CD4-positive, alpha-beta T cell treated with Interferon gamma for 1 hour (primary cell): ENCODE measurements at places on chromosomes 7 and 10.

DNA sequence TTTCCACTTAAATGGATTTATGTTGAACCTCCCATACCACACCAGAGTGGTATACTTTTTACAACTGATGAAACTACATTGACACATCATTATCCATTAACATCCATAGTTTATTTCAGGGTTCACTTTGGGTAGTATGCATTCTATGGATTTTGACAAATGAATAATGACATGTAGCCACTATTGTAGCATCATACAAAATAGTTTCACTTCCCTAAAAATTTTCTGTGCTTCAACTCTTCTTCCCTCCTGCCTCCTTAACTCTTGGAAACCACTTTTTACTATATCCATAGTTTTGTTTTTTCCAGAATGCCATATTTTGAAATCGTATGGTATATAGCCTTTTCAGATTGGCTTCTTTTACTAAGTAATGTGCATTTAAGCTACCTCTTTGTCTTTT is 199.5 kb upstream of the TMEM196 start:
- no peak for DNase-seq

DNA sequence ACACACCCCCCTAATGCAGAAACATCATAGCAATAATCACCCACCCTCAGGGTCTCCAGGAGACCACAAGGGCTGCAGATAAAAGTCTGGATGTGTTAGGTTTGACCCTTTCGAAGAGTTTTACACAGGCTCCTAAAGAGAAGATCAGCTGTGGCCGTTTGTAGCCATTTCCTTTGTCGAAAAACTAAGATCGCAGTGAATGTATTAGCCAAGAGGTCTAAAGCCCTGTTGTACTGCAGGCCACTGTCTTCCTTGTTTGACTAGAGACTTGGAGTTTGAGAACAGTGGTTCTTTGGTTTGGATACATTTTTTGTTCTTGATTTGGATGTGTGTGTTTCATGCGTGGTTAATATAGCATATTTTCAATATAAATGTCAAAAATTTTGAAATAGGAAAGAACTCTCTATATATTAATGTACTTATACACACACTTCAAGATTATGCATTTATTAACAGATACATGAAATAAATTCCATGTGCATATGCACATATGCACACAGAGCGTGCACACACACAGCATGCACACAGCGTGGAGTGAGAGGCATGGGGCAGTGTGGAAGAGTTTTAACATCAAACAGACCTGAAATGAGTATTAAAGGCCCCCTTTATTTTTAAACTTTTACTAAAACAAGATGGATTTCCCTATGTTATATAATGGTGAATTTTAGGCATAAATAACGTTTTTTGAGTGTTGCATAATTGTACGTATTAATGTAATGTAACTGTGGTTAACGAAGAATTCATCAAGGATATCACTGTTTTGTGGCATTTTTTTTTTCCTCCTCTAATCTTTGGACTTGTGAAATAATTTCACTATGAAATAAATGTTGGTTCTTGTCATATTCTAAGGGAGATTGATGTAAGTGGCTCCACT is 2.2 kb downstream of the IKZF1 start:
- no peak for DNase-seq

DNA sequence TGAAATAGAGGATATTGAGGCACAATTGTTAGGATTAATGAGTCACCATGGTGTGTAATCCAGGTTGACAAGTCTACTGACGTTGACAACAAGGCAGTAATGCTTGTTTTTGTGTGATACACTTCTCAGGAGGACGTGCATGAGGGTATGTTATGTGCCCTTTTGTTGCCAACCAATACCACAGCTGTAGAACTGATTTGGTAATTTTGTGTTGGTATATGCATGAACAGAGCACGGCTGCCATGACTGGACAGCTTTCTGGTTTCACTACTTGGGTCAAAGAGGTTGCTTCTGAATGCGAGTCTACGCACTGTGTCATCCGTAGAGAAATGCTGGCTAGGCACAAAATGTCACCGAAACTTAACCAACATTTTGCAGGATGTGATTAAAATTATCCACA is 32.9 kb downstream of the PHTF2 start:
- DNase-seq, result no peak

DNA sequence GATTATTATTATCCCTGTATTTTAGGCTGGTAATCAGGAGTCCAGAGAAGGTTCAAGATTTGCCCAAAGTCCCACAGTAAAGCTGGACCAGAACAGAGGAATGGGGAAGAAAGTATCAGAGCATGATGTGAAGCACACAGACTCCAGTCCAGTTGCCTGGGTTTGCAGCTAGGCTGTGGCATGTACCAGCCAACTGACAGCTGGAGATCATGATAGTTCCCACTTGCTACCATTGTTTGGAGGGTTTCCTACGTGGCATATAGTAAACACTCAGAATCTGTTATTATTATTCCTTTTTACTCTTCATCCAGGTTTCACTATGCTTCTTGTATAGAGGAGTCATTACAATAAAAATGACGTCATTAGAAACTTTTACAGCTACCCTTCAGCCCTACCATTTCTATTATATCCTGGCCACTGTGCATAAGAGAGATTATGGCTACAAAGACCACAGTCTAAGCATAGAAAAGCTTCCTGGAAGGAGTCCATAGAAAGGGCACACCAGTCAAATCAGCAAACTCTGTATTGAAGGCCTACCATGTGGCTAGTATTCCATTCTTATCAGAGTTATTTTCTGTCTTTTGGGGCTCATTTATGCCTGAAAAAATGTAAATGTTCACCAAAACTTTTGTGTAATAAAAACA is 66.6 kb downstream of the MTPN start:
- no peak for DNase-seq

DNA sequence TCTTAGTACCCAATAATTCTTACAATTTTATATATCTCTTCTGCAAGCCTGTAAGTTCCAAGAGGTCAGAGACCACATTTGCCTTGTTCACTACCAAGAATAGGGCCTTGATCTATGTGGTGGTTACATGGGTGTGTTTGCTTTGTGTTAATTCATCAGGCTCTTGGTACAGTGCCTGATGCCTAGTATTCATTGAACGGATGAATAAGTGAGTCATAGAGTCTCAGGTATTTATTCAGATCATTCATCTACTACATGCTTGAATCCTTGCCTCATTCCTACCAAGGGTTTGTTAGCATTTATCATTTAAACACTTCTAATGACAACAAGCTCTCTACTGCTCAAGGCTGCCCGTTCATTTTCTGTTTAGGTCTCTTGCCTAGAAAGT is 11.3 kb upstream of the SGPL1 start:
- no peak for DNase-seq

DNA sequence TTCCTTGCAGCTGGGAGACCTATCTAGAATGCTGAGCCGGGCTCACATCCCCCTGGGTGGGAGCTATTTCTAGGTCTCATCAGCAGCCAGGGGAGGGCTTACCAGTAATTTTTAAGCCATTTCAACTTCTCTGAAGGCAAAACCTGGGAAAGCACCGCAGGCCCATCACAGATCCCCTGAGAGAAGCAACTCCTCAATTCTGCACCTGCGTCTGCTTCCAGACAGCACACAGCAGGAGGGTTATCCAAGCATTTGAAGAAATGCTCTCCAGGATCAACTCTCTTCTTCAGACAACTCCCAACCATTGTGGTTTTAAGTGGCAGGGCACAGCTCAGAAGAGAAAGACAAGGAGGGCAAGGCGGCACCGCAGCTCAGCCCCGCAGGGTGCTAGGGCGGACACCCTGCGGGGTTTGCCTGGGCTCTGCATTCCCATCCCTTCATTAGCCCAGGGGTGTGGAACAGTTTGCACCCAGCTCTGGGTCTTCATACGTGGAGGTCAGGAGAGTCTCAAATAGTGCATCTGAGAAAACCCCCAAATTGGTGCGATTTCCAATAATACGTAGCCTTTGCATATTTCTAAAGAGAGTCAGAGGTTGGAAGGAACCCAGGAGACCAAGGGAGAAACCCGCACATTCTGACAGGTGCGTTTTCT is 618.7 kb downstream of the DNAJB6 start:
- DNase-seq, result no peak

GRCh38 chr7:111992601-111993000 is 213.6 kb downstream of the DOCK4 start:
- no peak for DNase-seq

- no peak for DNase-seq
Observed at GRCh38 chr7:47591089-47591654, 9.3 kb upstream of the TNS3 start.

GRCh38 chr10:48215486-48216203 is 58.9 kb downstream of the FRMPD2 start:
- DNase-seq, result no peak

DNA sequence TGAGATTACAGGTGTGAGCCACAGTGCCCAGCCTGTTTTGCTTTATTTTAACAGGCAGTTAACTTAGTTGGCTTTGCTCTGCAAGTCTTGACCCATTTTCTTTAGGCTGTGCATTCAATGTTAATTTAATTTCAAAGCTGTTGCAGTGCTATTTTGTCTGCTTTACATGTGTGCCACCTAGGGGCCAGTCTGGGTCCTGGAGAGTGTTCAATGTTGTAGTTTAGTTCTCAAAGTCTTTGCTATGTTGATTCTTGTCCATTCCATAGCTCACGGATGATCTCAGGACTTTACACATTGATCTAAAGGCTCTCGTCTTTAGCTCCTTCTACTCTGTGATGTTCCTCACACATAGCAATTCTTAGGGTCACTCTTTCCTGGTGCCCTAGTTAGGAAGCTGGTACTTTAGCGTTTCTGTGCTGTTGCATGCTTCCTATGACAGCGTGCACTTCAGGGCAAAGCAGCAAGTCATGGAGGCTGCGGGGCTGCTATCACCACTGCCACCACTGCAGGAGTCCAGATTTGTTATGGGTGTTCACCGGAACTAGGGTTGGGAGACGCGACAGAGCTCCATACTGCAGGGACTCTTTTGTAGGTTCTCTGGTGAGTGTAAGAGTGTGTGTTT is 16.4 kb upstream of the ABCA13 start:
- DNase-seq, result no peak

DNA sequence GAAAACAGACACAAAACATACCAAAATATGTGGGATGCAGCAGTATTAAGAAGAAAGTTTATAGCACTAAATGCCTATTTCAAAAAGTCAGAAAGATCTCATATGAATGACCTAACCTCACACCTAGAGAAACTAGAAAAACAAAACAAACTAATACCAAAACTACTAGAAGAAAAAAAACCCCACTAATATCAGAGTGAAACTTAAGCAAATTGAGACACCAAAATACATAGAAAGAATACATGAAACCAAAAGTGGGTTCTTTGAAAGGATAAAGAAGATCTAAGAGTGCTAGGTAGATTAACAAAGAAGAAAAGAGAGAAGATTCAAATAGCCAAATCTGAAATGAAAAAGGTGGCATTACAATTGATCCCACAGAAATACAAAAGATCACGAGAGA is 494.1 kb downstream of the SH2D4B start:
- DNase-seq, result no peak

GRCh38 chr7:85452674-85453073 is 265.8 kb upstream of the SEMA3D start:
- no peak for DNase-seq

GRCh38 chr10:120012131-120012400 is 119.5 kb downstream of the SEC23IP start:
- DNase-seq, result no peak

- no peak for DNase-seq
Observed at GRCh38 chr7:123571684-123572083, 14.1 kb upstream of the NDUFA5 start.

DNA sequence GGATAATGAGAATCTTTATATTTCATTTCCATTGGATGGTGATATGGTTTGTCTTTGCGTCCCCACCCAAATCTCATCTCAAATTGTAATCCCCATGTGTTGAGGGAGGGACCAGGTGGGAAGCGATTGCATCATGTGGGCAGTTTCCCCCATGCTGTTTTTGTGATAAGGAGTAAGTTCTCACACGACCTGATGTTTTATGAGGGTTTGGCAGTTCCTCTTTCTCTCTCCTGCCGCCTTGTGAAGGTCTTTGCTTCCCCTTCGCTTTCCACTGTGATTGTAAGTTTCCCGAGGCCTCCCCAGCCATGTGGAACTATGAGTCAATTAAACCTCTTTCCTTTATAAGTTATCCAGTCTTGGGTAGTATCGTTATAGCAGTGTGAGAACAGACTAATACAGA is 59.4 kb downstream of the MTPN start:
- DNase-seq, result no peak

DNA sequence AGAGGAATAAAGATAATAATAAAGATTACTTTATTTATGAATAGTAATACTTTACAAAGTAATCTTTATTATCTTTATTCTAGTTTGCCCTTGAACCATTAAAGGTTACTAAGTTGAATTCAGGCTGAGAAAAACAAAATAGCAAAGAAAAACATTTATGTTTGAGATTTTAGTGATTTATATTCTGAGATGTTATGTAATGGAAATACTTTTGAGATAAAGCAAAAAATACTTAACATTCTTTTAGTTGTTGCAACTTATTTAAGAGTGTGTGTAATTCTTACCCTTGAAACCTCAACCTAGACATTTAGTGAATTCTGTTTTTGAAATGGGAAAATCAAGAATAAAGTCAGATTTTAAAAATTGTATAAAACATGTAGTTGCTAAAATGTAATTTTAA is 40.0 kb downstream of the MINPP1 start:
- no peak for DNase-seq

GRCh38 chr7:123624527-123625183 is 23.0 kb downstream of the ASB15 start:
- DNase-seq, result peak; percentile 21

DNA sequence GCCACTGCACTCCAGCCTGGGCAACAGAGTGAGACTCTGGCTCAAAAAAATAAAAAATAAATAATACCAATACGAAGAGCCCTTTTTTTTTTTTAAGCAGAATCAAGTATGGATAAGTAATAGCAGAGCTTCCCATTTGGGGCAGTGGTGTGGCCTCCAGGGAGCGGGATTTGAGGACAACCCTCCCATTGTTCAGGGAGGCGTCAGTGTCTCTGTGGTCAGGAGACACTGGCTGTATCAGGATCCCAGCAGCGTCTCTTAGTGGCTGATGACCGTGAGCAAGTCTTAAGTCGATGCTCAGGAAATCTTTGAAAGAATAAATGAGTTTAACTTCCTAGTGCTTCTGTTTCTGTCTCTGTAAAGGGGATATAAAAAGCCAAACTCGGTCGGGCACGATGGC is 25.2 kb upstream of the SH2B2 start:
- DNase-seq, result no peak

DNA sequence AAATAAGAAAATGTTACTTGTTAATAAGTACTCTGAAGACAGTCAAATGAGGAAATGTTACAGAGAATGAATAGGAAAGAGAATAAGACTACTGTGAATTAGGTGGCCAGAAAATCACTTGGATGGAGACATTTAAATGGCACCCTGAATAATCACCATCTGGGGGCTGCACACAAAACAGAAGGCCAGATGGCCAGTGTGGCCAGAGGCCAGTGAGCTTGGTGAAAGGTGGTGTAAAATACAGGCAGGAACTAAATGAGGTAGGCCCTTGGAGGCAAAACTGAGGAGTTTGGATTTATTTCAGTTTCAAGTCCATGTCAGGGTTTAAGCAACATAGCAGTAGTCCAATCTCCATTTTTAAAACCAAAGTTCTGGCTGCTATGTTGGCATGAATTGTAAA is 126.7 kb downstream of the TSPAN12 start:
- DNase-seq, result no peak

GRCh38 chr7:77812290-77812685 is 13.7 kb downstream of the PHTF2 start:
- no peak for DNase-seq
